ENCODE measurements at places on chromosomes 3 and 15. TPM values are rescaled to one million over a fixed set of nuclear protein-coding genes. Genes with fewer than 3 reads are reported as not detected.

- no peak for DNase-seq
These were observed 152.9 kb downstream of the IGF1R start for GRCh38 chr15:98801234-98801561.

DNA sequence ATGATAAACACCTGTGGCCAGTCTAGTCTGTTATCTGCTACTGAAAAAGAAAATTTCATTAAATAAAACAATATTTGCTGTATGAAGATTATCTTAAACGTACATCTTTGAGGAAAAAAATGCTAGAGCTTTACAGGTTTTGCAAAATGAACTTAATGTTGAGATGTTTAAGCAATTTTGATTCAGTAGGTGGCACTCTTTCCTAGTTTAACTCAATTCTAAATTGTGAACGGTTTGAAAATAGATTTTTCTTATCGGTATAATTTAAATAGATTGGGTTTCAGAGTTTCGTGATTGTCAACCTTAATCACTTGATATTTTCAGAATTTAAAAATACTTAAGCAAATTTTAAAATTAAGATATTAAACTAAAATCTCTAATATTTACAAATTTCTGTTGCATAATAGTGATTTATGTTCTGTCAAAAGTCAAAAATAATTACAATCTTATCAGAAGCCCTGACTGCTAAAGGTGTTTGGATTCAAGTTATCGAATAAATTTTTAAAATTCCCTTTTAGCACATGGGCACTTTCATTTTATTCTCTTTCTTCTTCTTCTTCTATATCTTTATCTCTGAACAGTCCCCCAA, 7.0 kb upstream of the RNF111 start:
- DNase-seq, result no peak

DNA sequence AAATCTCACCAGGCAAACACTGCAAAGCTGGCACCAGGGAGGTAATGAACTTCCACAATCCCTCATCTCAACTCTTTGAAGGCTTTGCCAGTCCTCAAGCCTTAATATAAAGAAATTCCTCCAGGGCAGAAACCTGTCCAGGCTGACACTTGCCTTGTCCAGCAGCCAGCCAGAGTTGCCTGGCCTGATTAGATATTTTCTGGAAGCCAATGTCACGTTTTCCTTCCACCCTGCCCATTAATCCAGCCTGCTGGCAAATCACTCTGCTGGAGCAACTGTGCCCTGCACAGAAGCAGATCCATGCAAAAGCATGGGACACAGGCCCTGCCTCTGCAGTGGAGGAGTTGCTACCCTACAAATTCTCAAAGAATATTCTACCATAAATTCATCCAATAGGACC, 56.5 kb downstream of the HEG1 start:
- DNase-seq, result no peak

- no peak for DNase-seq
These were observed 431 bp downstream of the PFKFB4 start for GRCh38 chr3:48555949-48556795.

GRCh38 chr3:131699001-131699400, 196.2 kb upstream of the MRPL3 start:
- no peak for DNase-seq

DNA sequence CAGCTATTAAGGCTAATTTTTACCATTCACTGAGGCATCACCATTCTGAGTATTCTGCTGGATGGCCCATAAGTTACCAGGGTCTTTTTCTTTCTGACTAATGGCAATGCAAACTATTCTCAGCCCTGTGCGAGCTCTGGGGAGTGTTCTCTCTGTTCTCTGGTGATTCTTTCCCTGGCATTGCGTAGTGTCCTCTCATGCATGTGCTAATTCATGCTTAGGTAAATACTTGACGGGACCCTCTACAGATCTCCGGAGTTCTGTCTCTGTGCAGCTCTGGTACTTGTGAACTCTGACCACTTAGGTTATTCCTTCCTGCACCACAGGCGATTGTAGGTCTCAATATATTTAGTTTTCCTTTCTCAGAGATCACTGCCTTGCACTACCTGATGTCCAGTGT, 34.8 kb downstream of the UBE2E1 start:
- DNase-seq, result no peak

DNA sequence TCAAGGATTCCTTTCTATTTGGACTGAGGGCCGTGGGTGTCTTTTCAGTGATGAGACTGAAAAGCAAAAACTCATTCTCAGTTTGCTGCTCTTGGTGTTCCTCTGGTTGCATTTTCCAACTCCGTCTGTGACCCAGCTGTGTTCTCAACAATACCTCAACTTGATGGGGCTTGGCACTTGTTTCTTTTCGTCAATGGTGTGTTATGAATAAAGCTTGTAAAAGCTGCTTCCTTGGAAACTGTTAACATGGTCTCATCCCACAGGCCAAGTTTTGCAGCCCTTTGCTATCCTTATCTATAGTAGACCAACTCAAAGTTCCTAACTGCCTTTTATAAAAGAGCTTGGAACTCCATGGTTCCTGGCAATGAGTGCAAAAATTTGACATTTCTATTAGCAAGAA, 142.5 kb upstream of the UBE2E1 start:
- no peak for DNase-seq

DNA sequence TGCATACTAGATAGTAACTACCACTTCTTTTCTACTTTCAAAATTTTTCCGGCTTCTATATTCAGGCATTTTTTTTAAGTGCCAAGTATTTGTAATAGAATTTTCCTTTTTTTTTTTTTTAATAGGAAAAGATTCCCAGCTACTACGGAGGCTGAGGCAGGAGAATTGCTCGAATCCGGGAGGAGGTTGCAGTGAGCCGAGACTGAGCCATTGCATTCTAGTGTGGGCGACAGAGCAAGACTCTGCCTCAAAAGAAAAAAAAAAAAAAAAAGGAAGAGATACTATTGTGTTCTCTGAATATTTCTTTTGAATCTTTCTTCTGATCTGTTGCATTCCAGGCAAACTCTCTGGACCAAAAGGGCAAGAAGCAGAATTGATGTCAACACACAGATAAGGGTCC, 557.3 kb downstream of the FGF12 start:
- no peak for DNase-seq

DNA sequence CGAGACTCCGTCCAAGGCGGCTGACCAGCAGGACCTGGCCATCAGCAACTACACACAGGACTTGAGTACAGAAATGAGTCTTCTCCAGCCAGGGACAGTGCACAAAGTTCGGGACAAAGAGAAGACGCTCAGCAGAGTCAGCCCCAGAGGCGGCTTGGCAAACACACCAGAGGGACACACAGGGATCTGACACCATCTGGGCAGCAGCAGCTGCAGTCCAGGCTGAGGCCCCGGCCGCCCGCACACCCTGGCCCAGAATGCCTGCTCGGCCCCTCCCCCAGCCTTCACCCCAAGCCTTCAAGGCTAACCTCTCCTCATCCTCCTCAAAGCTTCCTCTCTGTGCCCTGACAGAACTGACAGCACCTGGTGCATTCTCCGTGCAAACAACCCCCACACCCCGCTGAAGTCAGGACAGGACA, 61.1 kb downstream of the XXYLT1 start:
- no peak for DNase-seq

DNA sequence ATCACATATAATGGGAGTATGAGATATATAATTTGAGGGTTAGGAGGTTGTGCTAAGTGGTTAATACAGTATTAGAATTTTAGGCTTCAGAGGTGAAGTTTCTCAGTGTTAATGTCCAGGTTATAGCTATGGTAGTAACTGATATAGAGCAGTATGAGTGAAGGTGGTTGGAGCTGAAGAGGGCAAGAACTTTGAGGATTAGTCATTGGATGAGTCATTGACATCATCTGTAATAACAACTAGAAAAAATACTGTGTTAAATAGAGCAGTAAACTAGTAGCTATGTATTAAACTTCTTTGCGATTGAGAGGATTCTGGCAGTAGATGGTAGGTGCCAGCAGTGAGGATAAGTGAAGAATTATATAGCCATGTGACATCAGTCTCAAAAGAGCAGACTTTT, 47.5 kb upstream of the EIF3J start:
- DNase-seq, result no peak

DNA sequence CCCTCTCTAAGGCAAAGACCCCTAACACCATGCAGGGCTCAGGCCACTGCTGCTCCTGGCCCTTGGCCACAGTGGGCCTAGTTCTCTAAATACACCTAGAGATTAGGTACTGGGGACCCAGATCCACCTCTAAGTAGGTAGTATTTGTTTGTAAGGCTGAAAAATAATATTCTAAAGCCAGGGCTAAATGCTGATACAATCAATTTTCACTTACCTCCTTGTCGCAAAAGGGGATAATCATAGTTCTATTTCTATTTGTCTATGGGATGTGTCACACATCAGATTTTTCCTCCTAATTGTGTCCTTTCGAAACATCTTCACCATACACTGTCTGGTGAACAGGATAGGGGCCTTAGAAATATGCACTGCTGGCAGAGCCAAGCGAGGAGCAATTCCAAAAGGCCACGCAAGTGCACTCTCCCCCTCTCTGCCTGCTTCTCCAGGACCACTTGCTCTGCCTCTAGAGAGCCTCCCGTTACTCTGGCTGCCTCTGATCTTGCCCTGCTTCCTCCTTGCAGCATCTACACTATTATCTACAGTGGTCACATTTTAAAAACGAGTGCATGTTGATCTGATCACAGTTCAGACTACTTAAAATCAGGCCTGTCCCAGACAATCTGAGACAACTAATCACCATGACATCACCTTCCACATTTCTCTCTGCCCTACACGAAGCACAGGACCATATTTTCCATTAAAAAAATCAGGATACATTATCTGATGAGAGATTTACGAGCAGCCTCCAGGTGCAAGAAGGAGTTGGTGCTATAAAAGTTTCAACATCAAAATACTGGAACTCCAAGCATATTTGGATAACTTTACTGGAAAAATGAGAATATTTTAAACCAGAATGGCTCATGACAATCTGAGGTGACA, 115.4 kb downstream of the MYLK start:
- DNase-seq, result no peak

DNA sequence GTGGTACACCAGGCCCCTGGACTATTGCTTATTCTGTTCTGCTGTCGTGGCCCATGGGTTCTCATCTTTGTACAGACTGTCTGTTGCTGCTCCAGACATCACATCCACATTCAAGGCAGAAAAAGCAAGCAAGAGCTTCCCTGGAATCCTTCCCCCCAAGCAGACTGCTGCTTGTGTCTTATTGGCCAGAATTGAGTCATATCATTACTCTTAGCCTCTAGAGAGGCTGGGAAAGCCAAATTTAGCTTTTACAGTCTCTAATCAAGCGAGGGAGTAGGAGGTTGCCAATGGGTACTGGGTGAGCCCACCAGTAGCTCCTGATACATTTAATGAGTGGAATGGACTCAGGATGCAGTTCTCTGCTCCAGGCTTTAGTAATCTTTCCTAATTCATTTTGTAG, 39.4 kb downstream of the RAB6B start:
- DNase-seq, result no peak

DNA sequence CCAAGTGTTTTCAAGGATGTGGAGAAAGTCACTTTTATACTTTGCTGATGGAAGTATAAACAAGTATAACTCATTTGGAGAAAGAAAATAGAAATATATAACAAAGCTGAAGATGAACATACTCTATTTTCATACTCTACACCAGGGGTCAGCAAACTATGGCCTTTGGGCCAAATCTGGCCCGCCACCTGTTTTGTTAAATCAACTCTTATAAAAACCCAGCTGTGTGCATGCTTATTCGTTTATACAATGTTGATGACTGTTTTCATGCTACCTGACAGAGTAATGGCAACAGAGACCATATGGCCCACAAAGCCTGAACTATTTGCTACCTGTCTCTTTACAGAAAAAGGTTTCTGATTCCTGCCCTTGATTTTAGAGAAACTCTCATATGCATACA, 124.0 kb downstream of the NR1D2 start:
- DNase-seq, result no peak

DNA sequence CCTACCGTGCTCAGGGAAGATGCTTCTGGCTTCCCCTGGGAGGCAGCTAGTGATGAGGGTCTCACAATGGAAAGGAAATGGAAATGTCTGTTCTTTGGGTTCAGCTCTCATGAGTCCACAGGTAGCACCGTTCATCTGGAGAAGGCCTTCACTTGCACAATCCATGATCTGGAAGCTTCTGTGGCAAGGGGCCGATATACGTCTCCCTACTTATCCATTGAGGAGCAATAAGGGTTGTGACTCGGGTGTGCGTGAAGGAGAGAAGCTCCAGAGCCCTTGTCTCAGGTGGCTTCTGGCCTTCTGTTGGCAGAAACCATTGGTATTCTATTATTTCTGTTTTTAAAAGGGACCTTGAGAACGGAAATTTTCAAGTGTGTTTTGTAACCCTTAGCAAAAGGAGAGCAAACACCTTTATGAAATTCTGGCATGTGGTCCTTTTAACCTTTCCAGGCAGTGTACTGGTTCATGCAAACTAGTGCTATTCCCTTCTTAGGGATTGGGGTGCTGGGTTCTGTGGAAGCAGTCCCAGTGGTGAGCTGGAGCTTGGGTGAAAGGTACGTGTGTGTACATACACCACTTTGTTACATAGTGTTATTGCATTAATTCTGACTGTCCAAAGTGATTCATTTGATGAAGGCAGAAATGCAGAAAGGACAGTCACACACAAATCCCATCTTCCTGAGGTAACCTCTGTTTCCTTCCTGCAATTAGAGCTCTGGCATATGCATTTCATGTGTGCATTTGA, 32.5 kb downstream of the KLF13 start:
- no peak for DNase-seq

AGTR1 gene
- 35.2 TPM for total RNA-seq

ZNF80 gene
- total RNA-seq, result not detected

RTP4 gene
- total RNA-seq, result 0.59 TPM

NOX5 gene
- total RNA-seq, result 0.19 TPM

CORO2B gene
- 6.0 TPM for total RNA-seq

Data from right atrium auricular region (tissue), 2 donors.